ENCODE measurements at places on chromosomes 5 and 9. TPM values are rescaled to one million over a fixed set of nuclear protein-coding genes. Genes with fewer than 3 reads are reported as not detected.

DNA sequence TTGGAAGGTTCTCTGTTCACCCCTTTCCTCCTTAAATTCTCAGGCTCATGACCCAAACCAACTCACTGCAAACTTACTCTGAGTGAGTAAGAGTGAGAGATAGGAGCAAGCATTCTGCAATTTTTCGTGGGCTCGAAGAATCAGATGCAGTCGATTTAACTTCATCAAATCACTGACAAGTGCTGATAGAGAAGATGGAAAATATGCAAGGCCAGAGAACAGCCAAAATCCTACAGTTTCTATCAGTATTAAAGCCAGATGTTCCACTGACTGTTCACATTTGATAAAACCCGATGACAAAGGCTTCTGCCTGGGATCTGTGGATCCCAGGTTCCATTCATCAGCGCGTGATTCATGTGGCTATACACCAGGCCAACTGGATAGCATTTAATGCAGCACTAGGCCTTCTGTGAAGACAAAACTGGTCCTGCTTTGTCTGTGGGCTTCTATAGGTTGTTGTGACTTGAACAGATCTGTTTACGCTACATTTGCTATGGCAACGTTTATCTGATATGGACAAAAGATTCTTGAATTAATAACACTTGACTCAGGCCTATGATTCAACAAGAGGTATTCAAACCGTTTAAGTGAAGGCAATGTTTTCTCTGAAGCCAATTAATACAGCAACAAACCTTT, 251.2 kb downstream of the NFIB start:
- DNase-seq = no peak

DNA sequence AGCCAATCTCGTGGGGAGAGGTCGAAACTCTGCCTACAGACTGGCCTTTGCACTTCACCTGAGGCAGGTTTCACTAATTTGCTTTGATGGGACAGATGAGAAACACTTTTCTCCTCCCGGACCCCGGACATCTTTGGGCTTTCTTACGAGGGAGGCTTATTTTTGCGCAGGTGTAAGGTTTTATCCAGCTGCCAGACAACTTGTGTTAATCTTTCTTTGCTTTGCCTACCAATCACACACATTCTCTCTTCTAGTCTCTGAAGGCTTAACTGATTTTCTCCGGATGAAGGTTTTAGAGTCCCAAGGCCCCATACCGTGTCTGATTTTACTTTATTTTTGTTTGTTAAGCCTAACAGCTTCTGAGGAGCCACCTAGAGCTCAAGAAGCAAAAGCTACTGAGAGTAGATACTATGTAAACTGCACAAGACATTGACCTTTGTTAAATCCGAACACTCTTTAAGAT, 436 bp upstream of the EMB start:
- DNase-seq = no peak

GRCh38 chr5:178392386-178392785, 159.8 kb upstream of the PHYKPL start:
- no peak for DNase-seq

GRCh38 chr9:28319981-28320380, 746.7 kb upstream of the C9orf72 start:
- no peak for DNase-seq

DNA sequence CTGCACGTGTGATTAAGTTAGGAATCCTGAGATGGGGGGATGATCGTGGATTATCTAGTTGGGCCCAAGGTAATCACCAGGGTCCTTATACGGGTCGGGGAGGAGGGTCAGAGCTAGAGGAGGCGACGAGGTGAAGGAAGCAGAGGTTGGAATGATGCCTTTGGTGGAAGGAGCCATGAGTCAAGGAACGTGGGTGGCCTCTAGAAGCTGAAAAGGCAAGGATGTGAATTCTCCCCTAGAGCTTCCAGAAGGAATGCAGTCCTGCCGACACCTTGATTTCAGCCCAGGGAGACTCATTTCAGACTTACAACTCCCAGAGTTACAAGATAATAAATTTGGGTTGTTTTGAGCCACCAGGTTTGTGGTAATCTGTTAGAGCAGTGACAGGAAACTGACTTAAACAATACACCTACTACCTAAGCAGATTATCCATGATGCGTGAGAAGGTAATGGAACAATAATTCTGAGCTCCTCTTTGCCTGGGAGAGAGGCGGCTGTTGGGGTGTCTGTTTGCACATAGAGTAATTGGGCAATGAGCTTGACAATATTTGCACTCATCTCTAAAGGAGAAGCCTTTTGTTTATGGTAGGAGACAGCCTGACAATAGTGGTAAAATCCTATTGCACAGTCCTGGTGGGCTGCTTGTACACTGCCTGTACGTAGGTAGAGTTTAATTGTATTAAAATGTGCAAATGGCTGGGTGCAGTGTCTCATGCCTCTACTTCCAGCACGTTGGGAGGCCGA, 129.3 kb upstream of the IER5L start:
- DNase-seq = no peak

- no peak for DNase-seq
These were observed 84.1 kb downstream of the MAP1B start for GRCh38 chr5:72191404-72191803.

DNA sequence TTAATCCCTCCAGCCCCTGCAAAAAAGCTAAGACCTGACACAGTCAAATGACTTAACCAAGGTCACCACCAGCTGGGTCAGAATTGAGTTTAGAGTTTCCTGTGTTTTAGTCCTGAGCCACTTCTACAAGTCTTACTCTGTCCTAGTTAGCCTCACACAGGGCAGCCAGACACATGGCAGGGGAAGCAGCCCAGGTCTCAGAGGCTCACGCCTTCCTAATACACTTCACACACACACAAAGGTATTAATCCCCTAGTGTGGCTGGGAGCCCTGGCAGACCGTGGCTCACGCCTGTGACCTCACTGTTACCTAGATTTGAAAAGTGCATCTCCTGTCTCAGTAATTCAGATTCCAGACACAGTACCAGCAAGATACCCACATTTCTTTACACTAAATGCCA, 77.4 kb upstream of the WWC1 start:
- DNase-seq = no peak

DNA sequence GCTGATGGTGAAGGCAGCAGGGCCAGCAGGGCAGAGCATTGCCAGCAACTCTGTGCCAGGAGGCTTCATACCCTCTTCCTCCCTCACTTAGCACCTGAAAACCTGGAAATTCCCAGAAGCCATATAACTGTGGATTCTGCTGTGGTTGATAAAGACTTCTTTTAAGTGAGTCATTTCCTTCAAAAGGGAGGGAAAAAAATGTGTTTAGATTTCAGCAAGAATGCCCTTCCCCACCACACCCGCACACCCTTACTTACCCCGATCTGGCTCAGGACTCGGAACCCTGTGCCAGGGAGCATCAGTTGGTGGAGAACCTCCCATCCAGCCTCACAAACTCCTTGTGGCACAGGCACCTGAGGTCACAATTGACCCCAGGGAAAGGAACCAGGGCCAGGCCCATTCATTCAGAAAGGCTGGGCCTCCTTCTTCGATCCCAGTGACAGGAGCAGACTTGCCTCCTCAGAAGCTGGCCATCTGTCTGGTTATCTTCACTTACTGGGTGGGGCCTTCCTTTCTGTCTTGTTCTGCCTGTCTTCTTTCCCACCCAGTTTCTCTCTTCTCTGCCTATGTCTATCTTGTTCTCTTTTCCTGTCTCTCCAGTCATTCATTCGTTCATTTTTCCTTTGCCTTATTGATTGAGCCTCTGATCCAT, 62.6 kb downstream of the PLAC8L1 start:
- DNase-seq = no peak

DNA sequence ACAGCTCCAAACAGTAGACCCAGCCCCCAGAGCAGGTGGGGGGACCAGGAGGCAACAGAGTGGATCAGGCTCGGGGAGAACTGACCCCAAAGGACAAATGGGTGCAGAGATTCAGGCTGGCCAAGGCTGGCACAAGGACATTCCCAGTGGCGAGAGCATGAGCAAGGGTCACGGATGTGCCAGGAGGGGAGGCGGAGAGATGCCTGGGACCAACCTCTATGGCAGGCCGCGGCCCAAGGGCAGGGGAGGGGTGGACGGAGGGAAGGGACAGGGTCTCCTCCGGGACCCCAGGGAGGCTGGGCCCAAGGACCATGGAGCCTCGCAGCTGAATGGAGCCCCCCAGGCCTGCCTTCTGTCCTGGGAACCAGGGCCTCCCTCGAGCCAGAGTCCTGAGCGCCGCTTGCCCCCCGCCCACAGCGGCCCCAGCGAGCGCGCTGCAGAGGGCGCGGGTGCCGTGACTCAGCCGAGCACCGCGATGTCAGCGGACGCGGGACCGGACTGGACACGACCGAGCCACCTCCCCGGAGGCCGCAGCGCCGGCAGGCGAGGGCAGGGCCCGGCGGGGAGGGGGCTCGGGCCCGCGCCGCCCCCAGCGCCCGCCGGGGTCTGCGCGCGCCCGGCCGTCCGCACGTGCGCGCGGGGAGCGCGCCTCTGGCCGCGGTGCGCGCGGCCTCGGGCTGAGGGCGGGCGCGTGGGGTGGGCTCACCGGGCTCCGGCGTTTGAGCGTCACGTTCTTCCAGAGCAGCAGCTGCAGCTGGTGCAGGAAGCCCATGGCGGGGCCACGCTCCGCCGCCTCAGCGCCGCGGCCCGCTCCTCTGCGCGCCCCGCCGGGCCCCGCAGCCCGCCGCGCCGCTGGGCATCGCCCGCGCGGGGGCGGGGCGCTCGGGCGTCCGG, at the start of gene ABCA2:
ABCA2 (minus strand) TSS at position 869 of the 894 bp plus-strand sequence; CDS start at position 772, 97 bp downstream.
- DNase-seq = no peak

GRCh38 chr5:18114151-18114757, 480.0 kb downstream of the TAF11L14 start:
- DNase-seq = no peak

DNA sequence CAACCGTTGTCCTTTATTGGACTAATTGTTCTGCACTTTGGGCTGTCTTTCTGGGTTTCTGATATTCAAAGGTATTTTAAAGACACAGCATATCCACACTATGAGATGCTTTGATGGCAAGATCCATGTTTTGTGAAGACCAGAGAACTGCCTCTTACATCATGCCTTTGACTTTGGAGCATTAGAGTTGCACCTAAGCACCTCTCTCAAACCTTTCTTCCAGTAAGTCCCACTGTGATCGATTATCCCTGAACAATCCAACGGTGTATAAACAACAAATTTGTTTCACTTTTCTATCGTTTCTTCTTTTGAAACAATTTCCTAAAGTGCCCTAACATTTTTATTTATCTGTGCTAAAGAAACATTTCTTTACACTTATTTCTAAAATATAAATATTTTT, 144.4 kb downstream of the KCTD16 start:
- DNase-seq = no peak

DNA sequence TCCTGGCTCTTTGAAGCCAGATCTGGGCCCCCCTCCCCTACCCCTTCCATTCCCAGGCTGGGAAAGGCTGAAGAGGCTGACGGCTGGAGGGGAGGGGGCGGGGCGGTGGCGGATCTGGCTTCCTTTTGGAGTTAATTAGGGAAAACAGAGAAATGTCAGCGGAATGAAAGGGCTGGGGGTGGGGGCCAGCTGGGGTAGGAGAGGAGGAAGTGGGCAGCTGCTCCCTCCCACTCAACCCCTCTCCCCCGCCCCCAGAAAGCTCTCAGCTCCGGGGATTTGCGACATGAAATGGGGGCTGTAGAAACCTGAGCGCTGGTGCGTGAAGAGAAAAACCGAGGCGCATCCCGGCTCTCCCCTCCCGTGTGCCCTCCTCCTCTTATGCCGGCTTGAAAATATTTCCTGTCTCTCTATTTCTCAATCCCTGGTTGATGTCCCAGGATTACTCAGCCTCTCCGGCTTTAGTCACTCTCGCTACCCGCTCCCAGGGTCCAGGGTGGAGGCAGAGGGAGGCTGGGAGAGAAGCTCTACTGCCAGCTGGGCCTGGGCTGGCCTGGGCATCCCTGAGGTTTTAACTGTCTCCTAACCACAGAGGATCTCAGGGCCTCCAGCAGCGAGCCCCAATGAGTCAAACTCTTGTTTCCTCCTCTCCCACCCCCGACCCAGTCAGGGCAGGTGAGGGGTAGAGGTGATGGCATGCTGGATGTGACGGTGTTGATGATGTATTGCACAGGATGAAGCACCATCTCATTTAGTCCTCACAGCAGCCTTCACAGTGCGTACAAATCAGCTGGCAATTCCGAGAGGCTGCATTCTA, 20.1 kb downstream of the PCDHGC5 start:
- DNase-seq = no peak

- DNase-seq = no peak
These were observed 22.3 kb downstream of the LPAR1 start for GRCh38 chr9:111016016-111016415.

GRCh38 chr5:58064801-58065200, 395.1 kb downstream of the PLK2 start:
- DNase-seq = no peak

GRCh38 chr5:68139611-68140441, 75.7 kb upstream of the PIK3R1 start:
- no peak for DNase-seq

- DNase-seq = peak; percentile 45
These were observed 39.1 kb upstream of the RANBP6 start for GRCh38 chr9:6054280-6055099.

GRCh38 chr5:68661237-68661636, 432.6 kb upstream of the SLC30A5 start:
- DNase-seq = peak; percentile 1

DNA sequence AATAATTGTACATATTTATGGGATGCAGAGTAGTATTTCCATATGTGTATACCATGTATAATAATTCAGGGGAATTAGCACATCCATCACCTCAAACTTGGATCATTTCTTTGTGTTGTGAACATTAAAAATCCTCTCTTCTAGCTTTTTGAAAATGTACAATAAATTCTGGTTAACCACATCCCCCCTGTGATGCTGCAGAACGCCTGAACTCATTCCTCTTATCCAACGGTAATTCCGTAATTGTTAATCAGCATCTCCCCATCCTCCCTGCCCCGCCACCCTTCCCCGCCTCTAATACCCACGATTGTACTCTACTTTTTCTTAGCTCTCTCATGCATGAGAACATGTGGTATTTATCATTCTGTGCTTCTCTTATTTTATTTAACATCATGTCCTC, 127.7 kb upstream of the ANKRD55 start:
- no peak for DNase-seq

GRCh38 chr9:131605770-131606590, 60.7 kb downstream of the PRRT1B start:
- no peak for DNase-seq

DNA sequence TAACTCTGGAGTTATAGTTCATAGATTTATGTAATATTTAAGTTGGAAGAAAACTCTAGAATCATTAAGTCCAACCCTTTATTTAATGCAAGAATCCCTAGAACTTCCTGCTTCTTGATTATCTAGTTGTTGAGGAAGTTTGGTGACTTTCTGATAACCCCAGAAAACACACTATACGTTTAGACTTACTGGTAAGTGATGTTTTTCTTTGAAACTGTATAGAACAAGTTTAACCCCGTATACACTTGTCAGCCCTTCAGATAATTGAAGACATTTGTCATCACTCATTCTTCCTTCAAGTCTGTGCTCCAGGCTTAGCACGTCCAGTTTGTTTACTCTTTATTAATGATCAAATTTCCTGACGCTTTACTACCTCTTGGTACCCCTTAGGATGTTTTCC, 9.0 kb downstream of the NDUFS4 start:
- DNase-seq = no peak

Gene TBC1D2
- 11.4 TPM for total RNA-seq

Gene SLC34A3
- not detected for total RNA-seq

Gene KCNV2
- total RNA-seq = not detected

Gene MYOZ3
- total RNA-seq = not detected

Gene PCDHGC5
- not detected for total RNA-seq

Gene PCDHGA4
- total RNA-seq = not detected

Gene PCDHB7
- total RNA-seq = not detected

Gene CLIC3
- total RNA-seq = 3.7 TPM

Gene UBE2QL1
- total RNA-seq = not detected

Gene HAVCR1
- total RNA-seq = 5.7 TPM

Gene CSF2
- not detected for total RNA-seq

Gene NTRK2
- total RNA-seq = 0.12 TPM

Gene TPPP
- total RNA-seq = 0.97 TPM

Gene DAB2IP
- total RNA-seq = not detected

Gene ADGRD2
- not detected for total RNA-seq

Measured in CD4-positive, alpha-beta memory T cell (primary cell).